ENCODE measurements at places on chromosomes 13 and 19.

GRCh38 chr13:81987677-81988357 is 1646.9 kb upstream of the SPRY2 start:
- no peak for DNase-seq

DNA sequence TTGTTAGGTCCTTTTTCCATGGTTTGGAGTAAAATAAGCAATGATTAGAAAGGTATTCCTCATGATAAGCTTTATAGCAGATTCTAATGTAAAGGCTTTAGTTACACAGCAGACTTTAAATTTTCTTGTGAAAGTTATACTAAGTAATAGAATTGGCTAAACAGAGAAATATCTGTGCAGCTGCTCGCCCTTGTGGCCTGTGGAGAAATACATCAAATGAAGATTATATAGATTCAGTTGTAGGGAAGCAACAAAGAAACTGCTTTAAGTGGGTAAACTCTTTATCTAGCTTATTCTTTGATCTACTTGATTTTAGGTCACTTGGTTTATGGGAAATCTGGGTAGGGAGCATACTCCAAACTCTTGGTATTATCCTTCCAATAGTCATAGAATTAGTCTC is 1269.7 kb upstream of the SPRY2 start:
- no peak for DNase-seq

DNA sequence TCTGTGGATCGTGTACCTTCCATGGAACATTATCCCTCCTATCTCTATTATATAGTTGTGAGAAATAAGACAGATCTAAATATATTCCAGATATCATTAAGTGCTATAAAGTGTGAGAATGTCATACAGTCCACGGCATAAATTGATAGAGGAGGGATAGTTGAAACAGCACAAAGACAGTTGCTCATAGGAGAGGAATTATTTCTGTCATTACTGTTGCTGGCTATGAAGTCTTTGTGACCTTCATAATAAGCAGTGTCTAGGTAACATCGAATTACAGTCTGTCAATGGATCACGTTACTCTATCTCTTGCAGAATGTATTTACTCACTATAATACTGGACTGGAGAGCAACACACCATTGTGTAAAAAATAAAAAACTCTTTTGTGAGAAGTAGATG is 671.5 kb upstream of the PCDH20 start:
- DNase-seq = no peak

DNA sequence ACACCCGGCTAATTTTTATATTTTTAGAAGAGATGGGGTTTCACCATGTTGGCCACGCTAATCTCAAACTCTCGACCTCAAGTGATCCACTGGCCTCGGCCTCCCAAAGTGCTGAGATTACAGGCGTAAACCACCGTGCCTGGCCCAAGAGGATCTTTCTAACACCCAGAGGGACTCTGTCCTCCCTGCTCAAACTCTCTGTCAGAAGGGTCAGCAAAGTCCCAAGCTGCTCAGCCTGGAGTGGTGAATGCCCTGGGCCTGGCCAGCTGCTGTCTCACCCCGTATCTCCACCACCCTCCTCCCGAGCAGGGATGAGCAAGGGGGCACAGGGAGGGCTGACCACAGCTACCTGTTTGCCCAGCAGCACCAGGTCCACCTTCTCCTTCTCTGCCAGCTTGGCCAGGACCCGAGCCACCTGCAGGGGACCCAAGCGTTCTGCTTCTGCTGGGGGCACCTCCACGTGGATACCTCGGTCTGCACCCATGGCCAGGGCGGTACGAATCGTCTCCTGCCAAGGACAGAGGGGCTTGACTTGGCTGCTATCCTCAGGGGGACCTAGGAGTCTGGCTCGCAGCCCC is 10.9 kb upstream of the VSIG10L start:
- no peak for DNase-seq

GRCh38 chr19:58406818-58407657 is 1.4 kb upstream of the ZNF584 start:
- no peak for DNase-seq

DNA sequence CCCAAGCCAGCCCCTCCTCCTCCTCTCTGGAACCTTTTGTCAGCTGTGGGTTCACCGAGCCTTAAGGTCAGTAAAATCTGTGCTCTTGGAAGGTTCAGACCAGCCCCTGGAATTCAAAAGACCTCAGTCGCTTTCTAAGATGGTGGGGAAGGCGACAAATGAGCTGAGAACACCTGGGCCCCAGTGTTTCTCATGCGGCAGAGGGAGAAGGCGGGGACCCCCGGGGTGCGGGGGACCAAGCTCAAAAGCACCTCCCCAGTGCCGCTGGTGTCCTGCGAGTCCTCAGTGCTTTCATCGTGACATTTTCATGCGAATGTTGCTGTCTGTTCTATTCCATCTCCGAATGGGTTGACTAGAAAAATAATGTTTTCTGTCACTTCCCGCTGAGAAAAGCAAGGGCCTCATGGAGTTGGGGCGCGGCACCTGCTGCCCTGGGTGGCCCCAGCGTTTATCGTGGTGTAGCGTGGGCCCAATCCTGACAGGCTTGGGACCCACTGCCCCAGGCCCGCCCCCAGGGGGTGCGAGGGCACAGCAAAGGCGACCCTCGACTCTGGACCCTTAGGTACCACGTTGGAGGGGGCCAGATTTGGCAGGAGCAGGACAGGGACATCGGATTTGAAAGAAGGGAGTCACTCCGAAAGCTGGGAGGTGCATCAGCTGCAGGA is 751 bp upstream of the NTN5 start:
- DNase-seq = no peak

GRCh38 chr13:50805805-50806204 is 37.7 kb downstream of the DLEU7 start:
- DNase-seq = no peak

DNA sequence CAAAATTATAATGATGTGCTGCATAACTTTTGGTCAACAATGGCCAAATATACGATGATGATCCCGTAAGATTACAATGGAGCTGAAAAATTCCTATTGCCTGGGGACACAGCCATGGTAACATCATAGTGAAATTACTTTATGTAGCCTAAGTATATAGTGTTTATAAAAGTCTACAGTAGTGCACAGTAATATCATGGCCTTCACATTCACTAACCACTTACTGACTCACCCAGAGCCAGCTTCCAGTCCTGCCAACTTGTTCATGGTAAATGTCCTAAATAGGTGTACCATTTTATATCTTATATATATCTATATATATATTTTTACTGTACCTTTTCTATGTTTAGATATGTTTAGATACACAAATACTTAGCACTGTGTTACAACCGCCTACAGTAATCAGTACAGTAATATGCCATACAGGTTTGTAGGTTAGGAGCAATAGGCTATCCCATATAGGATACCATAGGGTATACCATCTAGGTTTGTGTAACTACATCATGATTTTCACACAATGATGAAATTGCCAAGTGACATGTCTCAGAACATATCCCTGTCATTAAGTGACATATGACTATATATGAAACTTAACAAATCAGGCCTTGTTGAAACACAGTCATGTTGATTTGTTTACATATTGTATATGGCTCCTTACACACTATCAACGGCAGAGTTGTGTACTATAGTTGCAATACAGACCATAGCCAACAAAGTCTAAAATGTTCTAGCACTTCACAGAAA is 23.7 kb downstream of the DIS3 start:
- DNase-seq = no peak

GRCh38 chr19:38543807-38544568 is 73.8 kb downstream of the MAP4K1 start:
- DNase-seq = no peak

GRCh38 chr13:112614835-112615234 is 26.9 kb upstream of the TUBGCP3 start:
- DNase-seq = no peak

- no peak for DNase-seq
Measured at GRCh38 chr19:34556488-34556887, 74.9 kb downstream of the WTIP start.

DNA sequence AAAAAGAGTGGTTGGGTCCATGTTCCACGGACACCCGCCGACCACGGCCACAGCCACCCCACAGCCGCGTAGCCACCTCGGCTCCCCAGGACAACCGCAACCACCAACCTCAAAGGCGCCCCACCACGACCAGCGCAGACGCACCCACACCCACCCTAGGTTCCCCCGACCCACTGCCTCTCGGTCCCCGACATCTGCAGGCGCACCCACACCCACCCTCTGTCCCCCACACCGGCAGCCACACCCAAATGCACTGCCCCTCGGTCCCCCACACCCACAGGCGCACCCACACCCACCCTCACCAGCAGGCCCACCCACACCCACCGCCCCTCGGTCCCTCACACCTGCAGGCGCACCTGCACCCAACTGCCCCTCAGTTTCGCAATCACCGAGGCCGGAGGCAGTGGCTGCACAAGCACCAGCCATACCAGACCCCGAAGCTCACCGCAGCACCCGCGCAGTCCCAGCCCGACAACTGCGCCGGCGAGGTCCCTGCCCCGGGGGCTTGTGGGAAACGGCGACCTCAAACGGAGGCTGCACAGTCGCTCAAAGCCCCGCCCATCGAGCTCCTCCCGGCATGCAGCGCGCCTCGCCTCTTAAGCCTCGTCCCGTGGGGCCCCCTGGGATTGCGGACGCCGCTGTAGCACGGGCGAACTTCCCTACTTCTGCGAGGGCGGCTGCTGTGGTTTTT is 18.3 kb downstream of the ZNF77 start:
- DNase-seq = no peak

- no peak for DNase-seq
Measured at GRCh38 chr19:15170345-15170744, 30.4 kb downstream of the NOTCH3 start.

- DNase-seq = no peak
Measured at GRCh38 chr13:75398072-75398471, 83.9 kb downstream of the TBC1D4 start.

DNA sequence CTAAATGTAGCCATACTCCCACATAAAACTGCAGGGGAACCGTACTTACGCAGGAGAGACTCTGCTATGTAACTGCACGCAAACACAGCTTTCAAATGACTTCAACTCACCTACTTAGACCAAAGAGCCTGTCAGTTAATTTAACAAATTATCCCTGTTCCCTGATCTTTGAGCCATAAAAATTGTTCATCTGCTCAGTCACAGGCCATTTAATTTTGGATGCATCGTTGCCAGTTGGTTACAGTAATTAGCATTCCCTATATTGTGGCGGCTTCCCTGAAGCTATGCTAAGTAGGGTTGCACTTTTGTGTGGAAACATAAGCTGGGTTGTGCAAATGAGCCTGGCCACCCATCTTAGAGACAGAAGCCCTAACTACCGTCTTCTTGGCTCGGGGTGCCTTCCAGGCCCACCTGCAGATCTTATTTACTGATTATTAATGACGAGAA is 21.2 kb upstream of the OBI1 start:
- DNase-seq = no peak

DNA sequence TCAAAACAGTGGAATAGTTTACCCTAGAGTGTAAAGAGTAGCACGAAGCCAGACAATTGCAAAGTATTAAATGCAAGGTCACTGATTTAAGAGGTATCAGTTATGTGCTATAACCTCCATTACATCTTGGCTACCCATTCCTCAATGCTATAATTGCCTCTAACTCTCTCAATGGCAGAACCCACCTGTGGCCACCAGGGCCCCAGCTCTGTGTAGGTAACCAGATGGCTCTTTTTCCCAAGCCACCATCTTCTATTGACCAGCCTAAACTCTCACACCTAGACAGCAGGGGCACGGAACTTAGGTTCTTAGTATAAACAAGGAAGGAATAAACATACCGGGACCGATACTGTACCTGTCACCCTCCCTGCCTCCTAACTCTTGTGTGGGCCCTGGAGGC is 277.6 kb downstream of the PCDH9 start:
- DNase-seq = no peak

GRCh38 chr13:91644806-91645205 is 246.4 kb downstream of the GPC5 start:
- DNase-seq = no peak

DNA sequence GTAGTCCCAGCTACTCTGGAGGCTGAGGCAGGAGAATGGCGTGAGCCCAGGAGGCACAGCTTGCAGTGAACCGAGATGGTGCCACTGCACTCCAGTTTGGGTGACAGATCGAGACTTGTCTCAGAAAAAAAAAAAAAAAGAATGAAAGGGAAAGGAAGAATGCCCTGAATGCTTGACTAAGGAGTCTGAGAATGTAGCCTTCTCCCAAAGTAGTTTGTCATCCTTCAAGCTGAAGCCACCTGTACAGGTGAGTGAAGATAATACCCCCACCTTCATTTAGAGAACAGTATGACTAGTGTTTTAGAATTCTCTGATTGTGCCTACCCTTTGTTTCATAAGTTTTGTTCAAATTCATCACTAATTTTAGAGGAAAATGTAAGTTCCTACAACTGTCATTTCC is 5.9 kb downstream of the RCBTB1 start:
- no peak for DNase-seq

- no peak for DNase-seq
Measured at GRCh38 chr13:77859450-77859849, 59.2 kb downstream of the EDNRB start.

DNA sequence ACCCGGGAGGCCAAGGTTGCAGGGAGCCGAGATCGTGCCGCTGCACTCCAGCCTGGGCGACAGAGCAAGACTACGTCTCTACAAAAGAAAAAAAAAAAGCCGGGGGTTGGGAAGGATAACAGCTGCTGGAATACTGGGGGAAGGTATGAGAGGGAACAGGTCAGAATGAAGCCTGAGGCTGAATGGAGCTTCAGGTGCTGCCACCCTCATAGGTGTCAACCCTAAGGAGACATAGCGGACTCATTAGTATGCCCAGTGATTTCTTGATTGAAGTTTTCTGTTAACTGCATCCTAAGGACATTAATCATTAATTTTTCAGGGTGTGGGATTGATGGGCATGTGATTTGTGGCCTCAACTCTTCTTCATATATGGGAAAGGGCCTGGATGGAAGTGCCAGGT is 6.0 kb downstream of the SMARCA4 start:
- DNase-seq = no peak

DNA sequence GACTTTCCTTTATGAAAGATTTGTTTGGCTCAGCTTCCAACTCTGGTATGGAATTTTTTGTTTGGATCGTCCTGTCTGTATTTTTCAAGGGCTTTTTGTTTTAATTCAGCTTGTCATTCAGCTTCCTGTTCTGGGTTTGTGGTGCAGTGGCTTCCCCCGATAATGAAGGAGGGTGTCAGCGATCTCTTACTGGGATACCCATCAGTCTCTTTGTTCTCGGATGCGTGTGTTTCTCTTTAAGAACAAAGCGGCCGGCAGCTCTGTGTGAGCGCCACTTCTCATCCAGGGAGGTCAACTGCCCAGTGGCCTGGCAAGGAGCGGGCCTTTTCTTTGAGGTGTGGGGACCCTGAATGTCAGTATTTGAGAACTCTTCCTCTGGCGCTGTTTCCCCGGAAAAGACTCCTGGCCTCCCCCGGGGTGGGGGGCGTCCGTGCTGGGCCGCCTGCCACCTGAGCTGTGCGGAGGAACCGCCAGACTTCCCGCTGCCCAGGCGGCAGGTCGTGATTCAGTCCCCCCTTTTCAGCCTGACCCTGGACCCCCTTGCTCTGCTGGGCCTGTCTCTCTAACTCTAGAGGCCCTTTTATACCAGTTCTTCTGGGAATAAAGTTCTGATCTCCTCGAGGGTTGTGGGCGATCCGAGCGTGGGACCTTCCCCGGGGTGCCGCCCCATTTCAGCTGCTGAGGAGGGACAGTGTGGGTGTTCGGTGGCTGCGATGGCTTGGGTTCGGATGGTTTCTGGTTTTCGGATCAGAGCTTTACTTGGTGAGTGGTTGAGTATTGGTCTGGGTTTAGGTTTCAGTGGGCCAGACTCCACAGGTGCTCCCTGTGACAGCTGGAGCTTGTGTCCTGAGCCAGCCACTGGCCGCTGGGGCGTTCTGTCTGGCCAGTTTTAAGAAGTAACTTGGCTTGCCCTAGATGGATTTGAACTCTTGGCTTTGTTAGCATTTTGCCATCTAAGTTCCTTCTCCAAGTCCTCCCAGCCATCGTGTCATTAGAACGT is 3.4 kb downstream of the SF3A2 start:
- no peak for DNase-seq
